ENCODE measurements at places on chromosomes 7 and 10.

DNA sequence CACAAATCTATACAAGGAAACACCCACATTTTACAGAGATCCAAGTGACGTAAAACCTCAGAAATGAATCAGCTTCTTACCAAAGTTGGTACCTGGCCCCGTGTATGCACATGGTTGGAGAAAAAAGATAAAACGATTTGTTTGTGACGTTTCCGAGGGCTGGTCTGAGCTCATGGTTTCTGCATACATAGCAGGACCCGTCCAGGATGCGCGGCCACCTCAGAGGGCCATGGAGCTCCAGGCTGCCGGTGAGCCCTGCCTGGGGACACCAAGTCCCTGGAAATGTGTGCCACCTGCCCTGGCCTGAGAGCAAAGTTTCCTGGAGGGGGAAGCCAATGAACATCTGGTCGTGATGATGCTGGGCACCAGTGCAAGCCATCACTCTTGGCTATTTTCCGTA, 402.6 kb upstream of the MKI67 start:
- DNase-seq, result no peak

DNA sequence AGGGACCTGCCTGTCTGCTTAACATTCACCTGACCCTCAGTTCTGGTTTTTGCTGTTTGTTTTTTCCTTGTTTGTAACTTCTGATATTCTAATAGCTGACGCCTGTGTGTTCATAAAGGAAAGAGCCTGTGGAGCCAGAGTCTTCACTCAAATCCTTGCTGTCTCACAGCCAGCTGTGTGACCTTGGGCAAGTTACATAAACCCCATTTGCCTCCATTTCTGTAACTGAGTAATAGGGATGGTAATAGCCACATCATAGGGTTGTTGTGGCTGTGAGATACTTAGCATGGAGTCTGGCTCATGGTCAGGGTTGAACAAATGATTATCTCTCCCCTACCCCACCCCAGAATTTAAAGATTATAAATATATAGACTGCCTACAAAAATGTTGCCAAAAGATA, 27.0 kb downstream of the WBP1L start:
- DNase-seq, result no peak

DNA sequence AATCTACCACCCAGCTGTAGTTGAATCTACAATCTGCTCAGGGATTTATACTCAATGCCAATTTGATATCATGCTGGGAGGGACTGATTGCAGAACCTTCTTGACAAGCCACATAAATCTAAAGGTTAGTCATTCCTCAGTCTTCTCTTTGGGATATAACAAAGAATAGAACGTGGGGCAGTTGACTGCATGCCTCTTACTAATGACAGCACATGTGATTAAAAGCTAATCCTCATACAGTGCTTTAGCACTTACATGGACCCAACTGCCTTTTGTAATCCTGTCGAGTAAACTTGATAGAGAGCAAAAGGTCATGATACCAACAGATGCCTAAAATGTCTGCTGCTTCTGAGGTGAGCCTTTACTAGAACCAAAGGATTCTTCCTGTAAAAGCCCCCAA, 12.3 kb downstream of the KLHL7 start:
- no peak for DNase-seq

DNA sequence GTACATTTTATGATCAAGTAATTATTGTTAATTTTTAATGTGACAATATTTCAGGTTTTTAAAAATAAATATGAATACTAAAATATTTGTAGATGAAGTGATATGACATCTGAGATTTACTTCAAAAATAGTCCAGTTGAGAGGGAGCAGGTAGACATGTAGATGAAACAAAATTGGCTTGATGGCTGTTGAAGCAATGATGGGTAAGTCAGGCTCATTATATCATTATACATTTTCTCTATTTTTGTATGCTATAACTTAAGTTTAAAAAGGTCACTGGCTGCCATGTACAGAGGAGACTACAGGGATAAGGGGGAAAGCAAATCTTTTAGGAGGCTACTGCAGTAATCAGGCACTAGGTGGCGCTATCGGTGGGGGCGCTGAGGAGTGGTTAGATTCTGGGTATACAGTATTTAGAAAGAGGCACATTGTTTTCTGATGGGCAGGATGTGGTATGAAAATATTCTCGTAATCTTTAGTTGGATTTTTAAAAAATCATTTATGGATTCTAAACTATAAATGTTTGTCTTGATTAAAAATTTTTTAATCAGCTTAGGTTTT, 189.8 kb upstream of the IMMP2L start:
- DNase-seq, result peak; percentile 75

Data from NCI-H1092 treated with DMSO at 0.1 percent for 48 hours (cell line).